ENCODE measurements at places on chromosomes 7 and 10. TPM values are rescaled to one million over a fixed set of nuclear protein-coding genes. Genes with fewer than 3 reads are reported as not detected.

GRCh38 chr10:77820349-77820748 is 106.2 kb downstream of the DLG5 start:
- no peak overlapping the region for H3K4me3 ChIP-seq
- no peaks in the 10 kb centered on the region for H3K36me3 ChIP-seq
- no peaks in the 10 kb centered on the region for H3K27me3 ChIP-seq
- DNase-seq: no peak
- H3K4me1 ChIP-seq: no peaks in the 10 kb centered on the region

- H3K4me1 ChIP-seq: peaks cover 2% of the 10 kb centered on the region
- H3K27me3 ChIP-seq: no peaks in the 10 kb centered on the region
- H3K4me3 ChIP-seq: no peak overlapping the region
- H3K36me3 ChIP-seq: no peaks in the 10 kb centered on the region
- no peak overlapping the region for H3K27ac ChIP-seq
Measured at GRCh38 chr7:16841681-16842080, 36.9 kb upstream of the AGR2 start.

- H3K4me3 ChIP-seq: no peak overlapping the region
- no peak for DNase-seq
- H3K4me1 ChIP-seq: no peaks in the 10 kb centered on the region
- no peaks in the 10 kb centered on the region for H3K36me3 ChIP-seq
Measured at GRCh38 chr7:87413029-87413428, 62.5 kb downstream of the ABCB4 start.

- no peak for DNase-seq
- no peaks in the 10 kb centered on the region for H3K27me3 ChIP-seq
- H3K4me1 ChIP-seq: peaks cover 2% of the 10 kb centered on the region
Measured at GRCh38 chr10:103584216-103585010, 90.9 kb downstream of the NEURL1 start.

DNA sequence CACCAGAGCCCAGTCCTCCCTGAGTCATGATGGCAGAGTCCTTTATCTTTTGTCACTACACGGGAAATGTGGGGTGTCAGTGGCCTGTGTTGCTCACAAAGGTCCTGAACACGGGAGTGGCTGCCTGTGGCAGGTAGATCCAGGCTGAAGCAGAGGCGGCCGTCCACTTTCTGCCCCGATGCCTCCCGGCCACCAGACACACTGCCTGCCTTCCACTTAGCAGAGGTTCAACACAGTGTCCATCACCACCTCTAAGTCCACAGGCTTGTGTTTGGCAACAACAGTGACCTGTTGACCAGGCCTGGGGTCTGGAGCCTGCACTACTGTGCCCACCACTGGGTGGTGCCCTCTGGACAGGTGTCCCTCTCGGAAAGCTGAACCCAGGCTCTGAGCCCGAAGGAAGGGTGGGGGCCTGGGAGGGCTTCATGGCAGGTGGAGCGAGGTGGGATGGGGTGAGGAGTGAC is 49.9 kb upstream of the CAMK2B start:
- peak; percentile 62 for DNase-seq
- H3K4me3 ChIP-seq: no peak overlapping the region
- no peaks in the 10 kb centered on the region for H3K4me1 ChIP-seq
- H3K36me3 ChIP-seq: no peaks in the 10 kb centered on the region
- H3K27me3 ChIP-seq: no peaks in the 10 kb centered on the region
- no peak overlapping the region for H3K27ac ChIP-seq

DNA sequence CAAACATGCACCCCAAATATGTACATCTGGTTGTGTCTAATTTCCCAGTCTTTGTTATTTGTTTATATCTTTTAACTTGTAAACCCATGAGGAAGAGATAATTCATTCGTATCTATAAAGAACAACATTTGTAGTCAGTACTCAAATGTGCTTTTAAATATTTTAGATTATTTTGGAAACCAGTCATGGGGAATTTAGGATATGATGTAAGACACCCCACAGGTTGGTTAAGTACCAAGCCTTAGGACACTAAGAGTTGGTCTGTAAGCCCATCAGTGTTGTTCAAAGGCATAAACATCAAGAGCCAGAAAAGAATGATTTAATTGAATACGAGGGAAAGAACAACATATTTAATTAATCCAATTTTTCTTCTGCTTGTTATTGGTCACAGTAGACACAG is 421.1 kb upstream of the SEMA3C start:
- no peak overlapping the region for H3K27ac ChIP-seq
- no peak for DNase-seq
- H3K4me1 ChIP-seq: no peaks in the 10 kb centered on the region
- H3K4me3 ChIP-seq: no peak overlapping the region
- no peaks in the 10 kb centered on the region for H3K36me3 ChIP-seq
- no peaks in the 10 kb centered on the region for H3K27me3 ChIP-seq

GRCh38 chr10:111081595-111081994 is 4.8 kb downstream of the ADRA2A start:
- no peak overlapping the region for H3K4me3 ChIP-seq
- peaks cover 41% of the 10 kb centered on the region for H3K4me1 ChIP-seq
- no peak overlapping the region for H3K27ac ChIP-seq
- H3K27me3 ChIP-seq: peaks cover 7% of the 10 kb centered on the region
- no peak for DNase-seq

- H3K27ac ChIP-seq: peak overlapping the region; percentile 44
- H3K4me3 ChIP-seq: no peak overlapping the region
- no peak for DNase-seq
- no peaks in the 10 kb centered on the region for H3K27me3 ChIP-seq
Measured at GRCh38 chr10:62037166-62037831, 135.8 kb downstream of the ARID5B start.

GRCh38 chr7:25310896-25311295 is 82.6 kb upstream of the NPVF start:
- H3K4me3 ChIP-seq: no peak overlapping the region
- H3K36me3 ChIP-seq: no peaks in the 10 kb centered on the region
- H3K27me3 ChIP-seq: no peaks in the 10 kb centered on the region
- peaks cover 54% of the 10 kb centered on the region for H3K4me1 ChIP-seq
- H3K27ac ChIP-seq: no peak overlapping the region
- DNase-seq: no peak

- H3K27me3 ChIP-seq: no peaks in the 10 kb centered on the region
- H3K27ac ChIP-seq: no peak overlapping the region
- no peak overlapping the region for H3K4me3 ChIP-seq
- no peaks in the 10 kb centered on the region for H3K36me3 ChIP-seq
- DNase-seq: no peak
Measured at GRCh38 chr10:51772387-51772786, 73.0 kb upstream of the CSTF2T start.

DNA sequence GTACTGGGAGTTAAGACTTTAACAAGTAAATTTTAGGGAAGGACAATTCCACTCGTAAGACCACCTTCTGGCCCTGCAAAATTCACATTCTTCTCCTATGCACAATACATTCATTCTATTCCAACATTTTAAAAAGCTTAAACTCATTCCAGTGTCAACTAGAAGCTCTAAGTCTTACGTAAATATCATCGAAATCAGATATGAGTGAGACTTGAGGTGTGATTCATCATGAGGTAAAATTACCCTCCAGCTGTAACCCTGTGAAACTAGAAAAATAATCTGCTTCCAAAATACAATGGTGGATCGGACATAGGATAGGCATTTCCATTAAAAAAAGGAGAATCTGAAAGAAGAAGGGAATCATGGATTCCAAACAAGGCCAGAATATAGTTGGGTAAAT is 370.3 kb downstream of the CDC14C start:
- no peak overlapping the region for H3K4me3 ChIP-seq
- H3K36me3 ChIP-seq: no peaks in the 10 kb centered on the region
- no peaks in the 10 kb centered on the region for H3K4me1 ChIP-seq
- H3K27ac ChIP-seq: no peak overlapping the region
- DNase-seq: no peak

GRCh38 chr7:1366801-1367405 is 92.4 kb downstream of the MICALL2 start:
- H3K4me3 ChIP-seq: no peak overlapping the region
- H3K4me1 ChIP-seq: no peaks in the 10 kb centered on the region
- H3K27ac ChIP-seq: no peak overlapping the region

- H3K4me3 ChIP-seq: no peak overlapping the region
- DNase-seq: no peak
- H3K27me3 ChIP-seq: no peaks in the 10 kb centered on the region
- H3K36me3 ChIP-seq: no peaks in the 10 kb centered on the region
- H3K4me1 ChIP-seq: no peaks in the 10 kb centered on the region
Measured at GRCh38 chr7:103391150-103391549, 43.7 kb downstream of the PSMC2 start.

- DNase-seq: no peak
- no peak overlapping the region for H3K27ac ChIP-seq
- no peaks in the 10 kb centered on the region for H3K27me3 ChIP-seq
- H3K36me3 ChIP-seq: no peaks in the 10 kb centered on the region
Measured at GRCh38 chr10:75596930-75597620, 165.7 kb downstream of the LRMDA start.

DNA sequence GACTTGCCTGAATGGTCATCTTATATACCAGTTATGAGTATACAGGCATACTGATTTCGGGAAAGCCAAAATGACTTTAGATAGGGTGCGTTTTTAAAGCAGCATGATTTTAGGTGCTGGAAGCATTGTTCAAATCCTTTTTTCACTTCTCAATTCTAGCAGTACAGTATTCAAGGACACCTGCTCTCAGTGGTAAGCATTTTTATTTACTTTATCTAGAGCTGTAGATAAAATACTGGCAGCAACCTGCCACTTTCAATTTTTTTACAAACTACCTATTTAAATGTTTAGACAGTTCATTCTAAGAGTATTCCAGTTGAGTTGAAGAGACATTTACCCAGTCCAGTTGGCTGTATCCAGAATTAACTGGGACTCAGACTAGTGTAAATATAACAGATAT is 33.6 kb downstream of the TMEM106B start:
- no peak overlapping the region for H3K27ac ChIP-seq
- H3K27me3 ChIP-seq: no peaks in the 10 kb centered on the region
- peaks cover 14% of the 10 kb centered on the region for H3K4me1 ChIP-seq

GRCh38 chr10:30056281-30056680 is 3.1 kb downstream of the JCAD start:
- no peak for DNase-seq
- no peaks in the 10 kb centered on the region for H3K27me3 ChIP-seq
- H3K27ac ChIP-seq: peak overlapping the region; percentile 11
- H3K4me3 ChIP-seq: no peak overlapping the region
- no peaks in the 10 kb centered on the region for H3K36me3 ChIP-seq

- no peak overlapping the region for H3K27ac ChIP-seq
- DNase-seq: no peak
- H3K4me1 ChIP-seq: no peaks in the 10 kb centered on the region
- H3K4me3 ChIP-seq: no peak overlapping the region
- H3K36me3 ChIP-seq: no peaks in the 10 kb centered on the region
Measured at GRCh38 chr7:45171946-45172345, 14.4 kb downstream of the RAMP3 start.

GRCh38 chr7:150980663-150981062 is 2.5 kb upstream of the KCNH2 start:
- H3K27ac ChIP-seq: no peak overlapping the region
- DNase-seq: no peak
- H3K27me3 ChIP-seq: peaks cover 25% of the 10 kb centered on the region
- H3K36me3 ChIP-seq: no peaks in the 10 kb centered on the region

DNA sequence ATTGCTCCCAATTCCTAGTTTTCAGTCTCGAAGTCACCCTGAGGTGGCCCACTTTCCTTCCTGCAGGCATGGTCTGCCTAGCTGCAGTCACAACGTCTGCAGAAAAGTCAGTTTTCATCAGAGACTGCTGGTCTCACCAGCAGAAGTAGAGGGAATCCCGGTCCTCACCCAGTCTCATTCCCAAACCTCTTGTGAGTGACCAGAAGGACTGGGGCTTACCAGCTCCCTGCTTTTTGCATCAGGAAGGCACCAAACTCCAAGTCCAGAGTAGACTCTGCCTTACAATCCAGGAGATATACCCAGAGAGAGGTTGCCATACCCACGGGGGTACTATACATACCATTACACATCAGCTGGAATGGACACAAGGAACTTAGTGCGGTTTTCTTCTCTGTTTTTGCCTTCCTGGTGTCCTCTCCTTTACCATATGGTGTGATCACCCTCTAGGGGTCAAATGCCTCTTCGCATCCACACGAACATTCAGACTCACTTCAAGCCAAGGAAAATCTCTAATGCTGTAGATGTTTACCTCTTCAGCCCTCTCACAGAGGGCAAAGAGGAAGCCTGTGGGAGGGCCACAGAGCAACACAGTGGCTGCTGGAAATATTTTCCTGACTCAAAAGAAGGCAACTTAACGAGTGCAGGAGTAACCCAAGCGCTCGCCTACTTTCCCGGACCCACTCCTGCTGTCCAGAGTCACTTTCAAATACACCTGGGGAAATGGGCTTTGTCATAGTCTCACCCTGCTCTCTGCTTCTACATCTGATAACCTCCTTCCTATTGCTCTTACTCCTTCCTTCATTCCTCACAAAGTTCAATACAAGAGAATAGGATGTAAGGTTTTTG is 220.9 kb downstream of the C7orf25 start:
- H3K4me3 ChIP-seq: no peak overlapping the region
- H3K4me1 ChIP-seq: peaks cover 12% of the 10 kb centered on the region
- H3K36me3 ChIP-seq: no peaks in the 10 kb centered on the region
- DNase-seq: no peak

- H3K4me1 ChIP-seq: peaks cover 28% of the 10 kb centered on the region
- H3K27me3 ChIP-seq: no peaks in the 10 kb centered on the region
- no peak for DNase-seq
- H3K4me3 ChIP-seq: no peak overlapping the region
- H3K27ac ChIP-seq: no peak overlapping the region
Measured at GRCh38 chr7:155248366-155248756, 49.3 kb upstream of the INSIG1 start.

DNA sequence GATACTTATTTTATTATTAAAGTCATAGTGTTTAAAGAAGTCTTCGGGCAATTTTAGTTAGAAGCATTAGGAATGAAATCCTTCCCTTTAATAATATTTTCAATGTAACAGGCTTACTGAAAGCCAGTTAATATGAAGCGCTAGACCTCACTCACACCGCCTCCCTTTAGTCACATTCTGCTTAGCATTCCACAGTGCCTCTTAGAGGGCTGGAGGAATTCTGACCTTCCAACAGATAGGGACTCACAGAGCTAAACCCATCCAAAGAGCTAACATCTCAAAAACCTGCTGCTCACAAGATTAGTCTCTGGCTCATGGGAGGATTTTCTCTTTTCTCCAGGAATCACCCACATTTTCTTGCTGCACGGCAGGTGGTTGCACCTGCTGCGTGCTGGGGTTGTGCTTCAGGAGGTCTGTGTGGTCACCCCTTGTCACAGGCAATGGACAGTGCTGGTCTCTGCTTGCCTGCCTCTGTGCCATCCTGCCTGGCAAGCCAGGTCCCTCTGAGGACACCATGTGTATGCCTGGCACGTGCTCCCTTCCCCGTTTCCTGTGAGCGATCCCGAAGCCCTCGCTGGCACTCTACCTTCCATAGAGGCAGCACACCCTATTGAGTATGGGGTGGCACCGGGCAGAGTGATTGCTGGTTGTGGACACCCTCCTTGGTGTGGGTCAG is 91.8 kb downstream of the KLF6 start:
- H3K4me3 ChIP-seq: no peak overlapping the region
- H3K27ac ChIP-seq: no peak overlapping the region
- H3K4me1 ChIP-seq: no peaks in the 10 kb centered on the region
- no peaks in the 10 kb centered on the region for H3K36me3 ChIP-seq
- H3K27me3 ChIP-seq: no peaks in the 10 kb centered on the region

Gene VTI1A
- 84.4 TPM for total RNA-seq

Gene HMX2
- not detected for total RNA-seq

Gene SPAG6
- not detected for total RNA-seq

Gene BTAF1
- 30.0 TPM for total RNA-seq
